ENCODE measurements at places on chromosomes 6 and 20.
A peak's percentile ranks its signal among the peaks of the same experiment; 100 is the strongest.

DNA sequence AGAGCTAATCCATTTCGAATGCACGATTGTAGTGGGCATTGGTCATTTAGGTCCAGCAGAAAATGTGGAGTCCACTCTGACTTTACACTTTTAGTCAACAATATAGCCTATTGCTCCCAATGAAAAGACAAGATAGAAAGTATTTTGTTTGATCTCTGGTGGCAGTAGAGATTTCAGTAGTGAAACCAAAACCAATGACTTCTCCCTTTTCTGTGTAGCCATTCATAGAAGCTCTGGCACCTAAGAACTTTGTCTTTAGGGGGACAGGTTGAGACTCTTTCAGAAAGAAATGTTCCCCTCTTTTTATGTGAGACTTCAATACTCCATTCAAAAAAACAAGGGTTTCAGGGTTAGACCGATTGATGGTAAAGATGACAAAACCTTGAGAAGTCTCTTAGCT is 510.8 kb upstream of the POU3F2 start:
- DNase-seq = no peak

DNA sequence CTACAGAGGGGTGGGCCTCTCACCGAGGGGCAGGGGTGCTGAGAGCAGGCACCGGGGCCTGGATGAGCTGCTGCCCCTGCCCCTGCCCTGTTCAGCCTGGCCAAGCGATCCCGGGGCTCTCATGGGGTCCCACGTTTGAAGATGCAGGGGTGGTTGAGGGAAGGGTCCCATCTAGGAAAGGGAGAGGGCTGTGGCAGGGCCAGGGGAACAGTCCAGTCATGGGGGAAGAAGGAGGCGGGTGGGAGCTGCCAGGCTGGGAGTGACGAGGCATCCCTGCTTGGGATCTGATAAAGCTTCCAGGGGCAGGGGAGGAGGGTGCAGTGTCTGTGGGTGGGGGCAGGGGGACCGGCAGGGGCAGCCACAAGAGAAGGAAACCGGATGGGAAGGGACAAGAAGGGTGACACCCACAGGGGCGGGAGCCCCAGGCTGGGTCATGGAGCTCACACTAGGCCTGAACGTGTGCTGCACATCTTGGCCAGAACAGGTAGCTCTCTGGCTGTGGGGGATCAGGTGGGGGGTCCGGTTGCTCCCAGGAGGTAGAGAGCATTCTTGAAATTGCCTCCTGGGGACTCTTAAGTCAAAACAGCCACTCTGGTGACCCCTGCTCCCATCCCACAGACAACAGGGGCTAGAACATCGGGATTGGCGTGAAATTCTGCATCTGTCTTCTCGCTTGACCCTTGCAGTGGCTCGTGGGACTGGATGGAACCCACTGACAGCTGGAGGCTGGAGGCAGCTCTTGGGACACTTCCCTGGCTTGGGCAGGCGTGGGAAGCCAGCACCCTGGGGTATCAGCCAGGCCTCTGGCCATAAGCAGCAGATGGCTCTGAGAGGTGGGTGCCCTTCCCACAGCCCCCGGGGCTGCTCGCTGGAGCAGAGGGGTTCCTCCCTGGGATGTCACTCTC is 58.0 kb upstream of the GATA5 start:
- DNase-seq = no peak

- DNase-seq = no peak
Observed at GRCh38 chr20:54539521-54540046, 64.2 kb downstream of the DOK5 start.

- DNase-seq = no peak
Observed at GRCh38 chr6:161029195-161029809, 37.7 kb downstream of the MAP3K4 start.

- DNase-seq = no peak
Observed at GRCh38 chr20:49786668-49787370, 25.8 kb upstream of the SLC9A8 start.

GRCh38 chr20:64108731-64109681 is 1.6 kb upstream of the NPBWR2 start:
- peak; percentile 55 for DNase-seq

GRCh38 chr6:142412658-142413057 is 110.9 kb downstream of the ADGRG6 start:
- DNase-seq = no peak

DNA sequence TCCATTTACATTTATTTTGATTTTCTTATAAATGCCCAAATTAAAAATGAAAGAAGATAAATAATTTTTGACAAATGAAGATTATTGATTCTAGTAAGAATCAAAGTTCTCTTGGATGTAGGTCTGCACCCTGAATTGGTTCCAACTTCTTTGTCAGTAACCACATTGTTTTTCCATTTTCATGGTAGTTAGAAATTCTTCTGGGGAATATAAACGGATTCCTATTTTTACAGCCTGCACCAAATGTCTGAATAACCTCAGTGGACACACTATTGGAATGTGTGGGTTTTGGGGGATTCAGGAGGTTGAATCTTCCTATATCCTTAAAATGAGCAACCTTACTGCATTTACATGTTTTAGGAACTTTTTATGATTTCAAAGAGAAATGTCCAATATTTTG is 1085.3 kb upstream of the MAP3K7 start:
- no peak for DNase-seq

GRCh38 chr20:59043698-59044097 is 1.1 kb upstream of the PRELID3B start:
- peak; percentile 57 for DNase-seq

GRCh38 chr6:31829633-31830283 is 2.2 kb downstream of the HSPA1B start:
- peak; percentile 72 for DNase-seq
